ENCODE measurements at places on chromosomes 12 and 14. TPM values are rescaled to one million over a fixed set of nuclear protein-coding genes. Genes with fewer than 3 reads are reported as not detected.

EFS gene
- polyA plus RNA-seq: 10.5 TPM

PLEKHD1 gene
- not detected for polyA plus RNA-seq

SCARB1 gene
- polyA plus RNA-seq: 69.5 TPM

VWF gene
- 0.07 TPM for polyA plus RNA-seq

COCH gene
- 0.02 TPM for polyA plus RNA-seq

TMTC1 gene
- polyA plus RNA-seq: 0.04 TPM

TWF1 gene
- 53.4 TPM for polyA plus RNA-seq

ANO2 gene
- polyA plus RNA-seq: not detected

DYNLL1 gene
- 854 TPM for polyA plus RNA-seq

RNASE7 gene
- 6.8 TPM for polyA plus RNA-seq

ASIC1 gene
- polyA plus RNA-seq: 4.3 TPM

SMCO3 gene
- not detected for polyA plus RNA-seq

RNF212B gene
- polyA plus RNA-seq: 0.17 TPM

INHBC gene
- polyA plus RNA-seq: not detected

BRAP gene
- 9.7 TPM for polyA plus RNA-seq

SCN8A gene
- polyA plus RNA-seq: 0.16 TPM

GPR33 gene
- polyA plus RNA-seq: not detected

PTPRO gene
- 0.03 TPM for polyA plus RNA-seq

DTX1 gene
- polyA plus RNA-seq: not detected

PIWIL1 gene
- 0.04 TPM for polyA plus RNA-seq

TEAD4 gene
- polyA plus RNA-seq: 21.1 TPM

DBX2 gene
- polyA plus RNA-seq: not detected

LIN7A gene
- not detected for polyA plus RNA-seq

VASH1 gene
- 0.18 TPM for polyA plus RNA-seq

PPP4R4 gene
- polyA plus RNA-seq: 1.9 TPM

MEG3 gene
- polyA plus RNA-seq: 7.7 TPM
